ENCODE measurements at places on chromosomes 5 and 9. TPM values are rescaled to one million over a fixed set of nuclear protein-coding genes. Genes with fewer than 3 reads are reported as not detected.

Gene CCDC187
- 6.6 TPM for total RNA-seq

Gene SPATA31D4
- total RNA-seq, result not detected

Gene TAF1L
- total RNA-seq, result not detected

Gene KIF24
- total RNA-seq, result 1.4 TPM

Gene SHROOM1
- 17.3 TPM for total RNA-seq

Gene ADRA1B
- 3.8 TPM for total RNA-seq

Measured in lower lobe of right lung (tissue), 2 donors.